Germinal center (tissue), 1 donor: ENCODE measurements at places on chromosomes 7 and 10.

DNA sequence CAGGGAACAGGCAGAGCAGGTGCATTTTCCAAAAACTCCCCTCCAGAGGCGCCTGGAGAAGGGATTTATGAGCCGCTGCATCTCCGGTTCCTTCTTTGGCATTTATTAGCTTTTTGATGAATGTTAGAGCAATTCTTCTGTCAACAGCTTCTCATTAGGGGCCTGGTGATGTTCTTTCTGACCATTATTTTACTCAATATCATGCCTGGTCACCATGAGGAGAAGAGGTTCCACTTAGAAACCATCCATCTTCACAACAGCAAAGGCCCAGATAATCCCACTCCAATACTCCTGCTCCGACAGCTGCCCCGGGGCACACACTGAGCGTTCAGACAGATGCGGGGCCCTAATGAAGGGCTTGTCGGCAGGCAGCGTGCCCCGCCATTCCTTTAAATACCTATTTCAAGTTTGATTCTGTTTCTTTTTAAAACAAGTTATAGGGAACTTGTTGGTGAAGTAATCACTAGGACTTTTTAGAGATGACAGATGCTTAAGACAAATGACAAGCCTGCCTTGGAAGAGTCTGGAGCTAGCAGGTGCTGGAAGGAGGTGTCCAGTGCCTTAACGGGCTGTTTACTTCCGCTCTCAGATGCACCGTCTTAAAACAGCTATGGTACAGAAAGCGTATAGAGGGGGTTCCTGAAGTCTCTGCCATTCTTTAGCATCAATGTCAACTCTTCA, 31.7 kb downstream of the ECHDC3 start:
- no peak for DNase-seq

DNA sequence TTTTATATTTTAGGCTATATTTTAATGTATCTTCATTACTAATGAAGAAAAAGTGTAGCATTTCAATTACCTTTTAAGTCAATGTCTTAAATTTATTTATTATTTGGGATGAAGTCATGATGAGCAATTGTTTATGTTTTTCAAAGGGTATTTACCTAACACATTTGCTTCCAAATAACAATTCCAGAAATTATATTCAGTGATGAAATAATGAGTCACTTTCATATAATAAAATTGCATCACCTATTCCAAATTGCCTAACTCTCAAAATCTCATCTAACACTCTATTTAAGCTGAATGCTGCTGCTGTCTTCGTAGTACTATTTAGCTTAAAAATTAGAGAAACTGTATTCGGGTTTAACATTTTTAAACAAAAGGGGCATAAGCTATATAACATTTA, 97.7 kb downstream of the PRKG1 start:
- no peak for DNase-seq

- DNase-seq, result no peak
Measured at GRCh38 chr7:12747687-12748306, 60.4 kb downstream of the ARL4A start.

GRCh38 chr7:13874783-13875182, 114.7 kb downstream of the ETV1 start:
- no peak for DNase-seq

GRCh38 chr7:41010967-41011366, 691.9 kb downstream of the INHBA start:
- no peak for DNase-seq

GRCh38 chr10:18400201-18400905, 251.0 kb downstream of the NSUN6 start:
- DNase-seq, result no peak

GRCh38 chr10:71255808-71256660, 43.7 kb downstream of the UNC5B start:
- no peak for DNase-seq

DNA sequence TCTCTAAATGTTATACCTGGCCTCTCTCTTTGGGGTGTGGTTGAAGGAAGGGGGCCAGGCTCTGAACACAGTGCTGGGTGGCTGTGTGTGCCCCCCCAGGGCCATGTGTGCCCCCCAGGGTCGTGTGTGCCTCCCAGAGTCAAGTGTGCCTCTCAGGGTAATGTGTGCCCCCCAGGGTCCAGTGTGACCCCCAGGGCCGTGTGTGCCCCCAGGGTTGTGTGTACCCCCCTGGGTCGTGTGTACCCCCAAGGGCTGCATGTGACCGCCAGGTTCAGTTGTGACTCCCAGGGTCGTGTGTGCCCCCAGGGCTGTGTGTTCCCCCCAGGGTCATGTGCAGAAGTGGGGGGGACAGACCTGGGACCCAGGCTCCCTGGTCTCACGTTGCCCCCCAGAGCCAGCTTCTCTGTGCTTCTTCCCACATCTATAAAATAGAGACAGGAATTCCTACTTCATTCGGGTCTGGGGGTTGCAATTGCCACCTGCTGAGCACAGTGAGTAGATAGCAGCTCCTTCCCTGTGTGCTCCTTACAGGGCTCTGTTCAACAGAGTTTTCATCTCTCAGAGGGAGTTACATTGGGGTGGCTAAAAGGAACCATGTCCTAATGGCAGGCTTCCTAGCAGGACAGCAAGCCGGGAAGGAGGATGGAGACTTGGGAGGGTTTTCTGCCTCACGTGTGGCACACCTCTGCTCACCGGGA, 40.7 kb upstream of the AQP1 start:
- DNase-seq, result no peak

DNA sequence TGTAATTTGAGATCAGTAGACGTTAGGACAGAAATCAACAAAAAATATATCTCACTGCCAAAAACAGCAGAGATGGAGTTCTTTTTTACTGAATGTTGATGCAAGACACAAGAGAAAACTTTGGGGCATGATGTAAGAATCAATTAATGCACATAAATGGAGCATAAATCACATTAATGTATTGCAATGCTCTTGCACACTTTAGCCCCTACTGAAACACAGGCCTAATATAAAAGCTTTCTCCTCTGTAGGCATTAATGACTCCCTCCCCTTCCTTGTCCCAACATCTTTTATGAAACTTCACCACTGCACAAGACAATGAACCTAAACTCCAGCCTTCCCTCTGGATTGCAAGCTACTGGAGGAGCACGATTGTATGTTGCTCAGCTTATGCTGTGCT, 58.8 kb downstream of the CACNA2D1 start:
- no peak for DNase-seq

GRCh38 chr7:128362670-128363069, 1.2 kb upstream of the PRRT4 start:
- DNase-seq, result no peak

DNA sequence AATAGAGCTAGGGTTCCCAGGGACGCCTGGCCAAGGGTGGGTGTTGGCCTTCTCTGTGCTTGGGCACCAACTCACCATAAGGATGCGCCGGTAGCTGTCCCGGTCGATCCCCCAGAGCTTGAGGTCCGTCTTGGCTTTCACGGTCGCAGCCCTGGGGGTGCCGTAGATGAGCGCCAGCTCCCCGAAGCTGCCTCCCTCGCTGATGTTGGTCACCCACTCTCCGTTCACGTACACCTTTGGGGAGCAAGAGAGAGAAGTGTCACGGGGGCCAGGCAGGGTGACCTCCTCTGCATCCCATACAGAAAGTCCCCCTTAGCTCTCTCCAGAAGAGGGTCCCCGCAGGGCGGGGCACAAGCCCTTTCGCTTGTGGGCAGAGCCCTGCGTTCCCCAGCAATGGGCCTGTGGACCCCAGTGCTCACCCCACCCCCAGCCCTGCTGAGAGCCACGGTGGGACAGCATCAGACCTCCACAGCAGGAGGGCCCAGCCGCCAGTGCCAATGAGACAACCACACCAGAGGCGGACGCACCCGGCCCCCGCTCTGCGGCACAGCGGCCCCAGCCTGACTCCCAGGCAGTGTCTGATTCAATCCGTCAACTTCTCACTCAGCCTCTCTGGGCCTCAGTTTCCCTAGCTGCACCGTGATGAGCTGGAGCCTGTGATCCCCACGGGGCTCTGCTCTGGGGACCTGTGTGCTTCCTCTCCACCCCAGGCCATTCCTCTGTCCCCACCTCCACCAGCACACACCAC, 76.6 kb upstream of the PDGFA start:
- no peak for DNase-seq

GRCh38 chr7:30427296-30428070, 51.1 kb downstream of the NOD1 start:
- DNase-seq, result no peak
